Fibroblast of villous mesenchyme (primary cell): ENCODE measurements at places on chromosomes 7 and 10. TPM values are rescaled to one million over a fixed set of nuclear protein-coding genes. Genes with fewer than 3 reads are reported as not detected.

DNA sequence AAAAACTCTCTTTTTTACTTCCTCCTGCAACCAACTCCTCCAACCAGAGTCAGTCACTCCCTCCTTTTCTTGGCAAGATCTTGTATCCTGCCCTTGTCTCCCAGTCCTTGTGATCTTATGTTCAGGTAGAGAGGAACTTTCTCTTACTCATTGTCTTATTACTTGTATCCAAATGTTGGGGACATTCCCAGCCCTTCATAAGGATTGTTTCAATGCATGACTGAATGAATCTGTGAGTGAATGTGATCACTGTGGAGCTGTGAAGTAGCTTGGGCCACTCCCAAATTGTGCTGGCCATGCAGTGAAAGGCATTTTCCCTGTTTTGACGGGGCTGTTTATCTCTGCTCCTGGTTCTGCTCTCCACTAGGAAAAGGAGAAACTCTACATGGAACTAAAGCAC lies 93.7 kb downstream of the CFAP58 start:
- DNase-seq: no peak

DNA sequence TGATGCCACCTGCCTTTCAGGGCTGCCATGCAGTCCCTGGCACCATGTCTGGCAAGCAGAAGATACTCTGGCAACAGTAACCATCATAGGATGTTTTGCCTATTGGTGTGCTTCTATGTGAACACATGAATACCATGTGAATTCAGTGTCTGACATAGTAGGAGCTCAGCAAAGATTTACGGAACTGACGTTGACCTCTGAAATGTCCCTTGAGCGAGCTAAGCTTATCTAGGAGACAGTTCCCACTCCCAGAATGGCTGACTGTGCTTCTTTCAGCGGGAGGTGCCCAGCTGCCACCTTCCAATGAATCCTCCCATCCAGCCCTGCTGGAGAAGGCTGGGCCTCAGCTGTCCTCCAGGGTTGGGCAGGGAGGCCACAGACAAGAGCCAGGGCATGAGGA lies 71.2 kb upstream of the LRRC18 start:
- DNase-seq: no peak

- peak; percentile 6 for DNase-seq
These were observed 165.4 kb upstream of the DPP6 start for GRCh38 chr7:153886506-153887441.

GRCh38 chr7:75756991-75757676 lies 14.9 kb downstream of the CCL26 start:
- DNase-seq: peak; percentile 66

GRCh38 chr10:98323221-98324164 lies 55.5 kb upstream of the LOXL4 start:
- DNase-seq: peak; percentile 90

GRCh38 chr10:121442086-121442935 lies 155.9 kb downstream of the FGFR2 start:
- DNase-seq: no peak

- peak; percentile 19 for DNase-seq
These were observed 75.4 kb downstream of the PROSER2 start for GRCh38 chr10:11898372-11899066.

DNA sequence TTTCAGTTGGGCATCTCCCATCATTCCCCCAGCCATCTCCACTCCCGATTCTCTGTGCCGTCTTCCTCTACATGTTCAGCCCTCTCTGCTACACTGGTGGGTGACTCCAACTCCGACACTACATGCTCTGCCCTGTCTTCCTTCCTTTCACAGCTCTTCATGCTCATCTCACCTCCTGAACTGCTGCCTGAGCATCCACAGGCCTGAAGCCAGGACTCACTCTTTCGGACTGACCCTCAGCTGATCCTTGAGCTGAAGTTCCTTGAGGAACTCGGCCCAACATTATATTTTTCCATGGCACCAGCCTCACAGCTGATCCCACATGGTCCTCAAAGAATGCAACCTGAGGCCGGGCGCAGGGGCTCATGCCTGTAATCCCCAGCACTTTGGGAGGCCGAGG lies 538.4 kb downstream of the PTPRN2 start:
- no peak for DNase-seq

DNA sequence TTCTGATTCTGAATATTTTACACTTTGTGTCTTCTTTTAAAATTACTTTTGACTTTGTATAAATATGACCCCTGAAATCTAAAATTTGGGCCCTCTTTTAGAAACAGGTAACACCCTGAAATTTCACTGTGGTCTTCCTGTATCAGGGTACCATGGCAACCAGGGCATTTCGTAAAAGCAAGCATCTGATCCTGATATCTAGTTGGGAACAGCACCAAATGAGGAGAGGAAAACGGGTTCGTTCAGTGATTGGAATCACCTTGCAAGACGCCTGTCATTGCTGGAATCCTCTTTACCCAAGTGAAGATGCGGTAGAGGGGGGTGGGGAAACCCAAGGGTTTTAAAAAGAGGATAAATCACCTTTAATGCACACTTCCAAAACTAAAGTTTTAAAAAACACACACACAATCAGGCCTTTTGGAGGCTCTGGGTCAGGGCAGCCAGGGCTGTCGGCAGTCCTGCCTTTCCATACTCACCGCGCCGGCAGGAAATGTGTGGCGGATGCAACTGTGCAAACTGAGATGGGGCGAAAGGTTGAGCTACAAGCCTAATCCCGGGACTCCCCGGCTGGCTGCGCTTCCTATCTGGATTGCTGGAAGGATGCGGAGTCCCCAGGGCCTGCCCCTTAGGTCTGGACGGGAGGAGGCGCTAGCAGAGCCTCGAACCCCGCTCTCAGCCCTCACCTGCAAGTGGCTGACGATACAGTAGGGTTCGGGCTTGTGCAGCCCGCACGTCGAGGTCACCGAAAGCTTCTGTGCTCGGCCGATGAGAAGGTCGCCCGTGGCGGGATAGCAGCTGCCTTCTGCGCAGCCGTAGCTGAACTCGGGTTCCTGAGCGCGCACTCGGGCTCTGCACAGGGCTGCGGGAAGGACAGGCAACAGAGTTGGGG lies 1.8 kb downstream of the LAMB1 start:
- peak; percentile 65 for DNase-seq

- DNase-seq: no peak
These were observed 13.0 kb downstream of the FAM20C start for GRCh38 chr7:205115-206010.

GRCh38 chr7:155562106-155562505 lies 15.7 kb upstream of the CNPY1 start:
- DNase-seq: no peak

DNA sequence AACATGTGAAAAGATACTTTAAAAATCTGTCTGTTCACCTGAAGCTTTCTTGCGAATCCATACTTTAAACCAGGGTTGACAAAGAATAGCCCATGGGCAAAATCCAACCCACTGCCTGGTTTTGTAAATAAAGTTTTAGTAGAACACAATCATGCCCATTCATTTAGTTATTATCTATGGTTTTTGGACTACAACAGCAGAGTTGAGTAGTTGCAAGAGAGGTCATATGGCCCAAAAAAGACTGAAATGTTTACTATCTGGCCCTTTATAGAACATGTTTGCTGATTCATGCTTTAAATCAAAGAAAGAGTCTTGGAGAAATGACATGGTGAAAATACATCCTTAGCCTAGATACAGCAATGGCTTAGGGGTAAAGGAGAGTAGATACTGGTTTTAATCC lies 356.2 kb downstream of the RNLS start:
- DNase-seq: no peak

- DNase-seq: peak; percentile 69
These were observed 47.4 kb downstream of the DENND11 start for GRCh38 chr7:141654551-141654950.

DNA sequence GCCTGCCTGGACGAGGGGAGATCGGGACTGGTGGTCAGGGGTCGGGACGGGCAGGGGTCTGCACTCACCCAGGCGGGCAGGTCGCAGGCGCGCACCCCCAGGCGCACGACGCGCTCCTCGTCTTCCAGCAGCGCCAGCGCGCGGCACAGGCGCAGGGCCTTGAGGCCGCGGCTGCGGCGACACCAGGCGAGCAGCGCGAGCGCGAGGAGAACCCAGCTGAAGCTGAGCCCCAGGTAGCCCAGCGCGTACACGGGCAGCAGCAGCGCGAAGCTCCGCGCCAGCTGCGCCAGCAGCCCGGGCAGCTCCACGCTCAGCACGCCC lies 328 bp downstream of the ESYT2 start:
- DNase-seq: peak; percentile 86

DNA sequence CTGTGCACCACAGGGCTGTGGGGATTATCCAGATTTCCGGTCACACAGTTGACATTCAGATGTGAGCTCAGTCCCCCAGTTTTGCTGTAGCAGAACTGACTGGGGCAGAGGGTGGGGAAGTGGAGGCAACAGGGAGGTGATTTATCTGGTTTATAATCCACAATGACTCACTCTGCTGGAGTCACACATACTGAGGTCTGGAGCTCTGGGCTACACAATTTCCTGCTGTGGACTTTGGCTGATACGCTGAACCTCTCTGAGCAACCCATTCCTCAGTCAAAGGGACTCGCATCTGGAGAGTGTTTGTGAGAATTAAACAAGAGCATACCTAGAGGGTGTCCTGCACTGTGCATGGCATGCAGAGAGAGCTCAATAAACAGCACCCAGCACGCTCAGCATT lies 64.8 kb upstream of the PLPP4 start:
- DNase-seq: no peak

DNA sequence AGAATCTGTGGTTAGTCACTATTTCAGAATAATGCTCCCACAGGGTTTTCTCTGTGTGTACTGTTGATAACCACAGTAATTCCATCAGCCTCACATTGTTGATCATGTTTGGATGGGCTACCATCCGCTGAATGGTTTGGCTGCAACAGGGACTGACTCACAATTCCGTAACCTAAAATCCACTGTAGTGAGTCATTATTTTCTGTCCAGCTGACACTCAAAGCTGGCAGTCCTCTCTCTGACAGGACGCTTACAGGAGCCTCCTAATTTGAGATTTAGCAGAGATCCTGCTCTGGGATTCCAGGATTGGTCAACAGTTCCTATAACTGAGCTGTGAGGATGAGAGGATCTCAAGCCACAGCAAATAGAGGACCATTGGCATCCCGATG lies 32.7 kb downstream of the VWA2 start:
- DNase-seq: peak; percentile 92

DNA sequence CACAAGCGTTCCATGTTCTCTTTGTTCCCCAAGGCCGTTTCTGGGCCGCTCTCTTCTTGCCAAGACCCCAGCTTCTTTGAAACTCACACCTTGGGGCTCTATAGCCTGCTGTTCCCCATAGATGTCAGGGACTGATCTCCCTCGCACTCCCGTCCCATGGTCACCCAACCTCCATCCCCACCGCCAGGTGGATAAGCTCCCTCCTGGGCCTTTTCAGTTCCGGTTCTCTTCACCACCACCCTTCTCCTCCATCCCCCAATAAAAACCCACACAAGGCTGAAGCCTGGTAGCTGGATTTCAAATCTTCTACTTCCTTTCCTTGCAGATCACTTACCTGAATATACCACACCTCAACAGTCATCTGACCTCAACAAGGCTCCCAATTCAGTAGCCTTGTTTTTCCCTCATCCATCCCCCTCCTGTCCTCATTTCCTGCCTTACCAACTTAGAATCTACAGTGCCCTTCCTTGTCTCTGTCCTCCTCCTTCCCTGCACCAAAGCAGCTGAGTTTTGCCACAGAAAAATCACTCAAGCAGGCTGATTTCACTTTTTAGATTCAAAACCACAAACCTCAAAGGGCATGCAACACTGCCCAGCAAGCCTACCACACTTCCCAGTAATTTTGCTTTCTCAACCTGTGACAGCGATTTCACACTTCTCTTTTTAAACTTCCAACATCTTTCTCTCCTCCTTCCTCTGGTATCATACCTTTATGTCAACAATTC lies 7.7 kb downstream of the SLC37A3 start:
- peak; percentile 31 for DNase-seq

PPP1R9A gene
- total RNA-seq: under 0.01 TPM in 2 replicates

CCDC136 gene
- total RNA-seq: 9.9 and 10.6 TPM in 2 replicates

GRID2IP gene
- not detected in 2 replicates for total RNA-seq

TES gene
- 93.3 and 101 TPM in 2 replicates for total RNA-seq

TMEM196 gene
- not detected in 2 replicates for total RNA-seq

SPDYE11 gene
- not detected in 2 replicates for total RNA-seq

FRMD4A gene
- total RNA-seq: 40.2 and 56.7 TPM in 2 replicates

CLDN3 gene
- total RNA-seq: not detected in 2 replicates

FXYD4 gene
- total RNA-seq: not detected in 2 replicates

AKR1D1 gene
- not detected in 2 replicates for total RNA-seq

THNSL1 gene
- 1.3 and 3.5 TPM in 2 replicates for total RNA-seq
